ENCODE measurements at places on chromosomes 2 and 18.

- DNase-seq, result no peak
Observed at GRCh38 chr2:113967272-113967671, 77.4 kb downstream of the ACTR3 start.

DNA sequence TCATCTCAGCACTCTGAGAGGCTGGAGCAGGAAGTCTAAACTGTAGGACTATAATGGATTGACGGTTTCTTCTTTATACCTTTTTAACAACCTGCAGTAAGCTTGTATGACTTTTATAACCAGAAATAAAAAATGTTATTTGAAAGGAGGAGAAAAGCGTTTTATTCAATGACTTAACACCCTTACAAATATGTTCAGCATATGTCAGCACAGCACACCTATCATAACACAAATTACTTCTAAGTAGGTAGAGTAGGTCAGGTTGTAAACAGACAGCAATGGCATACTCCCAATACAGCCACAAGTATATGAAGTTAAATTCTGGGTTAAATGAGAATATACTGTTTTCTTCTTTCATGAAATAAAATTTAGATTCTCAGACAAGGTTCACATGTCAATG is 16.1 kb downstream of the RAB1A start:
- no peak for DNase-seq

GRCh38 chr2:33835911-33836310 is 236.8 kb upstream of the FAM98A start:
- no peak for DNase-seq

DNA sequence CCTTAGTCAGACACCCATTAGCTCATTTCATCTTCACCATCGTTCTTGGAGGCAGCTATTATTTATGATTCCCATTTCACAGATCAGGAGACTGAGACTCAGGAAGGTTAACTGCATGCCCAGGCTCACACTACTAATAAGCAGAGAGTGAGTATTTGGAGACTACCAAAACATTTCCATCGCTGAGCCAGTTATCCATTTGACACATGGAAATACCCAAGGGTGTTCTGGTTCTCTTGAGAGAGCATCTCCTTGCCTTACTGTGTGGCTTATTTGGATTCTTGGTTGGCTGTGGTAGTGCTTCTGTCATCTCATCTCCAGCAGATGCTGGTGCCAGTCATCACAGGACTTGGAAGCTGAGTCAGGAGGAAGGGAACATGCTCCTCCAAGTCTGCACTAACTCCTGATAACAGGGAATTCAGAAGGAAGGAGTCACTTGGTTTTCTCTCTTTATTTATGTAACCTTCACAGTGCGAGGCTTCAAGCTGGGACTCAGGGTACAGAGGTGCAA is 55.2 kb downstream of the RASGRP3 start:
- no peak for DNase-seq

DNA sequence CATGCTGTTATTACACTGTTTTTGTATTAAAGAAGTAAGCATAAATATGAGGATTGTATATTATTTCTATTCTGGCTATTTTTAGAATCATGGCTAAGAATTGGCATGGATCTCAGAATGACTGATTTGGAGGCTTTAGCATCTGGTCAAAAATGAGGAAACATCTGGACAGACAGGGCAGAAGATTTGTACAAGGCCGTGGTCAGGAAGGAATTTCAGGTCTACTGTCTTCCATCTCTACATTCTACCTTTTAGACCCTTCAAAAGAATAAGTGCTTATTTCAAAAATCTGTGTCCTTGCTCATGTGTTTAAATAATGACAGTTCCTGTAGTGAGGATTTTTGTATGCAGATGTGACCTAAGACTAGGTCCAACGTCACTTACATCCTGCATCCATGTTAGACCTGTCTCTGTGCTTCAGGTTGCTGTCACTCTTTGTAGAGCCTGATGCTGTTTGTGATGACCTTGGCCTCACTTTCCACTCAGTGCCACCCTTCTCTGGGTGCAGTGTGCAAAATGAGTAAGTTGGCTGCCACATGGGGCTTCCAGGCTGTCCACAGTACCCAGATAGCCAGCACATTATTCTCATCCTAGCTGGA is 54.7 kb upstream of the B3GNT2 start:
- no peak for DNase-seq

DNA sequence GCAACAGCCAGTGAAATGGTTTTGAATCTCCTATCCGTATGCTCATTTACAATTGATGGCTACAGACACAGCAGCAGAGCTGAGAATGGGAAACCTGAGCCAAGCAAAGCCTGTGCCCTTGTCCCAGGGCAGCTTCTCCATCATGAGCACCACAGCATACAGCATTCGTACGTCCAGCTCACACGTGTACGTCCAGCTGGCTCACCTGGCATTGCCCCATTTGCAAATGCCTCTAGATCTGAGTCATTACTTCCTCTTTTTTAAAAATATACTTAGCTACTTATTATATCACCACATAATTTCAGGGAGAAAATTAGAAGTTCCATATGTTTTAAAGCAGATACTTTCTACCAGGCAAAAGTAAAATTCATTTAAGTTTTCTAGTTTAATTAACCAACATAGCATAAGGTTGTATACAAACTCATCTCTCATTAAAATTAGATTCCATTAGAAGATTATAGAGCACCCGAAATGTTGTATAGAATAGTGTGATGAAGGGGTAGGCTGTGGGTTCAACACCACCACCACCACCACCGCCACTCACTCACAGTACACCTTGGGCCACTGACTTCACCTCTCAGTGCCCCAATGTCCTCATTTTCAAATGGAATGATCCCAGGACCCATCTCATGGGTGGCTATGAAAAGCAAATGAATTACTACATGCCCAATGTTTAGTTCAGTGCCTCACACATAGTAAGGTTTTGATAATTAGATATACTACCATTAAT is 31.4 kb upstream of the TMEM177 start:
- no peak for DNase-seq

- no peak for DNase-seq
Observed at GRCh38 chr2:179898873-179899272, 37.5 kb upstream of the ZNF385B start.

GRCh38 chr2:161245261-161245553 is 63.0 kb upstream of the PSMD14 start:
- DNase-seq, result no peak

- DNase-seq, result no peak
Observed at GRCh38 chr2:88199912-88200682, 30.0 kb downstream of the THNSL2 start.

GRCh38 chr2:59249441-59250306 is 1008.5 kb upstream of the FANCL start:
- no peak for DNase-seq

DNA sequence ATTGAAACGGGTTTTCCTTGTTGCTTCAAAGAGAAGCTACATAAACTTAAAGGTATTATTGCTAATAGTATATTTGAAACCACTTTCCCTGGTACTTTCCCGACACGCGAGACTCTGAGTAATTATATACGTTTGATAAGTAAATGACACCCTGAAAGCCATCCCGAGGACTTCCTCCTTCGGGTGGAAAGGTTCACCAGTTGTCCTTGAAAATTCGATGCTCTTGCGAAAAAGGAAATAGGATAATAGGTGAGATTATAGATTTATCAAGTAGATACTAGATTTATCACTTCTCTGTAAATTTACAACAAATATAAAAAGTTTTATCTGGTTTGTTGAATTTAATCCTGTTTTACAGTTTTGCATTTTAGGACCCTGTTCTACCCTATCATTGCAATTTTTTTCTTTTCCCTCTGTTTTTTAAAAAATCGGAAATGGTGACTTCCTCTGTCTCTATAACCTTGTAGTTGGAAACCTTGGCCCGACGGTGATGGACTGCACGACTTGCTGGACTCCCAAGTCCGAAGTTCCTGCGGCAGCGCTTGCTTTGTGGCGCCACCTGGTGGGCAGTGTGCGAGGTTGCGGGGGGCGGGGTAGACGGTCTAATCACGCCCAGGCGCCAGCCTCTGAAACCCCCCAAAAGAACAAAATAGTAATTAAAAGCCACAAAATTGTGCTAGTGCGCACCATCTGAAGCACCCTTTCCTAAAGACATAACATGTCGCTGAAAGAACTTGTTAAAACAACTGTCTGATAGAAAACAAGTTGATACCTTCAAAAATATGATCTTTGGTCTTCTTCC is 972 bp upstream of the DLX2 start:
- peak; percentile 58 for DNase-seq
